Foreskin fibroblast (primary cell): ENCODE measurements at places on chromosomes 12 and 14.
A peak's percentile ranks its signal among the peaks of the same experiment; 100 is the strongest.

DNA sequence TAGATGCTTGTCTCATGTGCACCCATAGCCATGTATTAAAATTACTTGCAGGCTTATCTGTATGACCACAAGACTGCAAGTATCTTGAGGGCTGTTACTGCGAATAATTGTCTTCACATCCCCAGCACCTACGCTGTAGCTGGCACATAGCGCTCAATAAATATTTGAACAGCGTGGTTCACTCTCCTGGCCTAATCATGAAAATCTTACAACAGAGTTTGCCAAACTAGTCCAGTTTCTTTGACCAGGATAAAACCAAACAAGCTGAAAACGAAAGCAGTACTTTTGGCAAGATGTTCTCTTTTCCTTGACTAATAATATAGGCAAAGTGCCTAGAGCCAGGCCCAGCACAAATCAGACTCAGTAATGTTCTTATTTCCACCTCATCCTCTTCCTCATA lies 106.7 kb downstream of the RPS29 start:
- DNase-seq, result no peak

DNA sequence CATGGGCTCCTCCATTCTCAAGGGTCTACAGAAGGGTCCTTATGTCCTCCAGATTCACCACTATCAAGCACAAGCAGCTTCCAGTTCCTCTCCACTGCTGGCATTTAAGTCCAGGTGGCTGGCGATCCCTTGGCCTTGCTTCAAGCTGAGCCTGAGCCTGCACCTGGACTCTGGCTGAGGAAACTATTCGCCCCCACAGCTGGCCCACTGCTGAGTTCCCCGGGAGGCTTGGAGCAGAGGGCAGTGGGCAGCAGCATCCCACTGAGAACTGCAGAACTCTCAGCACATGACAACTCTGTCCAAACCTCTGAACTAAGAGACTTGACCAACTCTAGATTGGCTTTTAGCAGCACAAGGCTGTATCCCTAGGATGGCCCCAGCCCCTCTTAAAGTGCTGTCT lies 11.3 kb upstream of the RABGGTA start:
- no peak for DNase-seq

GRCh38 chr14:73463411-73463810 lies 5.1 kb upstream of the NUMB start:
- DNase-seq, result peak; percentile 99

GRCh38 chr12:84857525-84858208 lies 54.9 kb downstream of the SLC6A15 start:
- no peak for DNase-seq

DNA sequence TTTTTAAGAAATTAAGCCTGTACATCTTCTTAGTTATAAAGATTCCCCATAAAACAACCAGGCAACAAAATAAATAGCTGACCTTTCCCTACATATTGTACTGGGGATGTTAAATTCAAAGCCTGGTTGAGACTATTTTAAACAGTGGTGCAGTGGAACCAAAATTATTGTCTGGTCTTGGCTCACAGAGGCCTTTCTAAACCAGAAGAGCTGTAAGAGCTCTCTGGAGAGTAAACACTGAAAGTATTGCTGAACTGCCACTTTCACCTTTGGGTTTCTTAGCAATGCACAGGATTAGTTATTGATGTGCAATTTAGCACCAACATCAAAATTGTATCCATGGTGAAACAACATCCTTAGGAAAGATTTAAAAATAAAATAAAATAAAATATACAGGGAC lies 20.6 kb downstream of the RACGAP1 start:
- DNase-seq, result no peak

GRCh38 chr12:71755146-71755892 lies 656 bp downstream of the RAB21 start:
- DNase-seq, result peak; percentile 67

- DNase-seq, result no peak
Measured at GRCh38 chr12:101650346-101651117, 46.9 kb upstream of the CHPT1 start.

- DNase-seq, result peak; percentile 49
Measured at GRCh38 chr12:125272383-125272933, 207.2 kb downstream of the AACS start.

DNA sequence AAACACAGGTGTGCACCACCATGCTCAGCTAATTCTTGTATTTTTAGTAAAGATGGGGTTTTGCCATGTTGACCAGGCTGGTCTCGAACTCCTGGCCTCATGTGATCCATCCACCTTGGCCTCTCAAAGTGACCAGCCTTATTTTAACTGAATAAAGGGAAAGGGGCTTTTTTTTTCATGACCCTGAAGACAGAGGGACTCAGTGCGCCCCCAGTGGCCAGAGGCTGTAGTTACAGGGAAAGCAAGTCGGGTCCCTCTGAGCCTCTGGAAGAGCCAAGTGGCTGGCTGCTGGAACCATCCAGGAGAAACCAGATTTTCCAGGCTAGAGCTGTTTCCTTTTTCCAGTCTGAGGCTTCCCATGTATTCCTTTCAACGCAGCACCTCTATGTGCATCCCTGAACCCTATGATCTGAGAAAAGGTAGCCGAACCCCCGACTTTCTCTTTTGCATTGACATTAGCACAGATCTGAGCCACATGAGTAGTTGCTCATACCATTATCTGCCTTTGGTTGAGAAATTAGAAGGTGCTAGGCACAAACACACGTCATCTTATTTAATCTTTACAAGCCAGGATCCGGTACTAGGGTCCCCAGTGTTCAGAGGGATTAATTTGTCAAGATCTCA lies 342.7 kb downstream of the CACNA1C start:
- DNase-seq, result peak; percentile 15

GRCh38 chr14:63483315-63483714 lies 59.9 kb downstream of the PPP2R5E start:
- no peak for DNase-seq

DNA sequence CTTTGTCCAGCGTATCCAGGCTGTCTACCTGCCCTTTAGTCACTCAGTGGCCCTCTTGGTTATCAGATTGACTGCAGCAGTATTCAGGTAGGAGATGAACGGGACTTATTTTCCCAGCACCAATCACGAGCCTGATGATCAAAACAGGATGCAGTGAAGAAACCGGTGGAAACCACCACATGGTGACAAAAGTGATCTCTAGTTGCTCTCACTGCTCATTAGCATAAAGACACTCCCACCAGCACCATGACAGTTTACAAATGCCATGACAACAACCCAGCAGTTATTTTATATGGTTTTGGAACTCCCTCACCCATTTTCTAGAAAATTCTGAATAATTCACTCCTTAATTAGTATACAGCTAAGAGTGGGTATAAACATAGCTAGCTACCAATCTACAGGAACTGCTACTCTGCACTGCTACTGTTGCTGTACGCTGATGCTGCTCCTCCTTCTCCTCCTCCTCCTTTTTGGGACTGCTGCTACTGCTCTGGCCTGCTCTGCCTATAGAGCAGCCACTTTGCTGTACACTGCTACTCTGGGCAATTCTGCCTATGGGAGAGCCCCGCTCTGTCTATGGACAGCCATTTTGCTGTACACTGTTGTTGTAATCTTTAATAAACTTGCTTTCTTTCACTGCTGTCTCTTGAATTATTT lies 142.5 kb upstream of the SSTR1 start:
- DNase-seq, result no peak

DNA sequence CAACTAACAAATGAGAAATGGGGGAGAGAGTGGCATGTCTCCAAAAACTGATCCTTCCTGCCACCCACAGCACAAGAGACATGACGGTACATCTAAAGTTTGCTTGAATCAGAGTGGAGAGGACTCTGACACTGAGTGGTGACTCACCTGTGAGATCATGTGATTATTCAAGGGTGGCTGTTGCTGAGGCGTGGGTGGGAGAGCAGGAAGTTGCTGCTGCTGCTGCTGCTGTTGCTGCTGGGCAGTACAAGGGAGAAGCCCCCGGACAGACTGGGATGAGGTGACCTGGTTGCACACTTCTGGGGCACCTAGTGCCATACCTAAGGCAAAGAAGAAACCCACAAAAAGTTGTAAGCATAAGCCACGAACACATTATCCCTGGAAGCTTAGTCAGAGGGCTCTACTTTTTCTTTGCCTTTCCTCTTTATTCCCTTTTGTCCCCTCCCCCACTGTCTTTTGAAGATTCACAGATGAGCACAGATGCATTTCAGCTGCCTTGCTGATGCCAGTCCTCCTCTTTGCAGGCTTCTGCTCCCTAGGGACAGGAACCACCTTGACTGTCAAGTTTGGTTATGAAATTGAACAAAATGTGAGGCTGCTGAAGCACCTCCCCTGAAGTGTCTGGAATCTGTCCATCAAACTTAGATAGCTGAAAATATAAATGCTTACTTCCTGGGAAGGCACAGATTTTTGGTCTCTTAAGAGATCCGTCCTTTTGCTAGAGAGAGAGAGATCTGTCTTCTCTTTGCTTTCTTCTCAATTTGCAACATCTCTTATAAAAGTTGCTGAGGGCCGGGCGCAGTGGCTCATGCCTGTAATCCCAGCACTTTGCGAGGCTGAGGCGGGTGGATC lies 29.4 kb upstream of the STAC3 start:
- DNase-seq, result peak; percentile 95

DNA sequence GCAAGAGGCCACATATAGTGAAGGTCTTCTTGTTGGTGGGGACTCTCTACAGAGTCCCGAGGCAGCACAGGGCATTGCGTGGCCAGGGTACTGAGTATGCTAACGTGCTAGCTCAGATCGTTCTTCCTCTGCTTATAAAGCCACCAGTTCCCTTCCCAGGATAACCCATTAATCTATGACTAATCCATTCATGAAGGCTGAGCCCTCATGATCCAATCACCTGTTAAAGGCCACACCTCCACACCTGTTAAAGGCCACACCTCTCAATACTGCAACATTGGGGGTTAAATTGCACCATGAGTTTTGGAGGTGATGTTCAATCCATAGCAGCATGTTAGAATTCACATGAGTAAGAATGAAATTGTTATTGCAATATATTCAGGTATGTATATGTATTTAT lies 12.8 kb upstream of the YARS2 start:
- no peak for DNase-seq

- DNase-seq, result peak; percentile 37
Measured at GRCh38 chr12:59649203-59649602, 53.4 kb downstream of the SLC16A7 start.

GRCh38 chr12:64757771-64758170 lies 1.4 kb downstream of the GNS start:
- no peak for DNase-seq

- DNase-seq, result peak; percentile 88
Measured at GRCh38 chr14:55448141-55448614, 7.8 kb upstream of the TBPL2 start.

DNA sequence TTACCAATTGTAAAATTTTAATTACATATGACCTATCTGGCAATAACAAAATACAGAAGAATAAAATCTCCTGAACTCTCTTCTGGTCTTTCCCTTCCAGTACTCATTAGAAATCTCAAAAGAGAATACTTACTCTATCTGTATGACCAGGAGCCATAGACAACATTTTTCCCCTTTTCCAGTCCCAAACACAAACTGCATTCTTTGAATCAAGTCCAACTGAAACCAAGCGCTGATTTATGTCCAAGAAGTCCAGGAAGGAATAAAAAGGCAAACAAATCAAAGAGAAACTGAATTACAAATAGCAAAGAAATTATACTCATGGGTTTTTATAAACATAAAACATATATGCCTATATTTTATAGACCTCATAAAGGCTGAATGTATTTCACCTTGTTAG lies 46.7 kb downstream of the EML5 start:
- DNase-seq, result no peak

DNA sequence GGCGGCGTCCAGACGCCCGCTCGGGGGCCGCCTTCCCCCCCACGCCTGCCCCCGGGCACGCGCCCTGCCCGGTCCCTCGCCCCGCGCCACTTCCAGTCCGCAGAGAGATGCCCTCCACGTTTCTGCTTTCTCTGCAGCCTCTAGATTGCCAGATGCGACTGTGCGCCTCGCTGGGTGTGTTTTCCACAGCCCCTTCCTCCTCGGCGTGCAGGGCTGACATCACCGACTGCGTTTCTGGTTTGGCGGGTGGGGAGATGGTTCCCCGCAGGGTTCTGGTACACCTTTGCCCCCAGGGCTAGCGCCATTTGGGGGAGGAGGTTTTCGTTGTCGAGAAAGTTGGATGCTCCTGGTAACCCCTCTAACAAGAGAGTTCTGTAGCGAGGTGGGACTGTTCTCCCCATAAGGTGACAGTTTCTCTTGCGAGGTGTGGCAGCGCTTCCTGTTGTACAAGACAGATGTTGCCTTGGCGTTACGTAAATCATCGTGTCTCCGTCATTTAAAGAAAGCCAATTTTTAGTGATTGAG lies 1.5 kb downstream of the CALM1 start:
- no peak for DNase-seq

GRCh38 chr12:102369876-102370275 lies 110.5 kb downstream of the IGF1 start:
- DNase-seq, result no peak

- DNase-seq, result no peak
Measured at GRCh38 chr12:130958557-130959140, 4.9 kb downstream of the ADGRD1 start.

DNA sequence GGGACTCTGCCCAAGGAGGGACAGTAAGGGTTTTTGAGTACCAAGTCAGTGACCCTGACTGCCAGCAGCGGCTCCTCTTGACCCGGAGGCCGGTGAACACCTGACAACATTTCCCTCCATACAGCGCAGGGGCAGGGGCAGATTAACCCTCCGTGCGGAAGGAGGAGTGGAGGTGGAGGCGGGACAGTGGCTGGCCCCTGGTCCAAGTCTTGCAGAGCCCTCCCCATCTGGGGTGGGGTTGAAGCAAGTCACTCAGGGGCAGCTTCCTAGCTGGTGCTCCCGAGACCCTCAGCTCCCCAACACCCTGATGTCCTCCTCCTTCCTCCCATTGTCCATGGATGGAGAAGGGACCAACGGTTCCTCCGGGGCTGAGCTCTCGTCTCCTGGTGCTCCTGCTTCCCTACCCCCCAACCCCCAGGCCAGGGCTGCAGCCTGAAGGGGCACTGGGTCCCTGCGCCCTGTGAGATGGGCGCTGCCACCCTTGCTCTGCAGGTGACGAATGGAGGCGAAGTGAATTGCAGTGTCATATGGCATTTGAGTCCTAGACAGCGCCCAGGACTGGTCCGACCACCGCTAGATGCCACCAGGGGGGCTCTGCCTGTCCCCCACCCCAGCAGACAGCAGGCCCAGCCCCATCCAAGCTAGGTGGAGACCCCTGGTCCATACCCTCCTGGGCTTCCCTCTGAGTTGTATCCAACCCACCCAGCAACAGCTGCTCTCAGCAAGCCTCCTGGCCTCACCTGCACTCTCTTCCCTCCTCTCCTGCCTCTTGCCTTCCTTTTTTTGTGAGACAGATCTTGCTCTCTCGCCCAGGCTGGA lies 7.0 kb upstream of the AMN start:
- no peak for DNase-seq

GRCh38 chr12:69822201-69822860 lies 2.7 kb upstream of the MYRFL start:
- no peak for DNase-seq

DNA sequence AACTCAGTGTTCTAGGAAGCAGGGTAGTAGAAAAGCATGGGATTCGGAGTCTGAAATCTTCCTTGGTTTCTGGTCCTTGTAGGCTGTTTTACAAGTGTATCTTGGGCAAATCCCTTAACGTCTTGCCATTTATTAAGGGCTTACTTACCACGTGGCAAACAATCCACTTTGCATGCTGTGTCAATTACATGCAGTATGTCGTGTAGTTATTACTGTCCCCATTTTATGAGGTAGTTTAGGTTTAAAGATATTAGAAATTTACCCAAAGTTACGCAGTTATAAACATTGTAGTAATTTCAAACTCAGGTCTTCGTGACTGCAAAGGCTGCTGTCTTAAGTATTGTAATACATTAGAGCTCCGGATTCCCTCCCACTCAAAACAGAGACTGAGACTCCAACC lies 1.5 kb upstream of the NOVA1 start:
- no peak for DNase-seq
